ENCODE measurements at places on chromosomes 4 and X.

DNA sequence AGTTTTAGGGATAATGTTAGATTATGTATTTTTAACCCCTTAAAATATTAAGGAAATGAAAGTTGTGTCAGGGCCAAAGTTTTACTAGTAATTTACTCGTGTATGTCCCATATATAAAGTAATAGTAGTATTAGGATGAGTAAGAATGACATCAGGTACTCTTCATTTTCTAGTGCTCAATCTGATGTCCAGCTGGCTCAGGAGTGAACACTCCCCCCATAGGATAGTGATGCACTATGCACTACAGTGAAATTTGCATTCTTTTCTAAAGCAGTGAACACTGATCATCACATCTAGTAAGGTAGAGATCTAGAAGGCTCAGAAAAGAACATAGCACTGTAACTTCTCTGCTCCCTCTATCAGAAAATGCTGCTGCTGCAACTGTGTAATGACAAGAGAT, 409.7 kb downstream of the GLUD2 start:
- no peak for DNase-seq

GRCh38 chr4:159021597-159022385, 81.1 kb upstream of the RAPGEF2 start:
- no peak for DNase-seq

DNA sequence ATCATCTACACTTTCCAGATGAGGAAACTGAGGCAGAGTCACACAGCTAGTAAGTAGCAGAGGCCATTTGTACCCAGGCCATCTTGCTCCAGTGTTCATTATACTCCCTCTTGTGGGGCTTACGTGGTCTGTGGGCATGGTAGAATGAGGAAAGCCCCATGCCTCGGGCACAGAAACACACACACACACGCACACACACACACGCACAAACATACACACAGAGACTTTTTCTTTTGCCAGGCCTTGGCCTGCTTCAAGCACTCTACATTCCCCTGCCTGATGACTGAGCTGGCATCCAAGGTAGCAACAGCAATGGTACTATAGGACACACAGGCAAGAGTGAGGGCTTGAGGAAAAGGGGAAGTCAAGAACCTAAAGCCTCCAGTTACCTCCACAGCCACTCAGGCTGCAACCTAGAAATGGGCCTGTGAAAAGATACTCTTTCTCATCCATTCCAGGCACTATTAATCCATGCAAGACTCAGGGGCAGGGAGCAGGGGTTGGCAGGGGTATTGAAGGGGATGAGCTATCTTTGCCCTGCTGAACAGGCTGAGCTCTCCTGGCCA, 43.6 kb downstream of the STARD8 start:
- DNase-seq: no peak

- no peak for DNase-seq
Measured at GRCh38 chr4:30868111-30868895, 148.1 kb downstream of the PCDH7 start.

- DNase-seq: no peak
Measured at GRCh38 chrX:51641421-51642021, 22.8 kb upstream of the CENPVL3 start.

- DNase-seq: no peak
Measured at GRCh38 chr4:63788271-63788670, 621.0 kb downstream of the TECRL start.

DNA sequence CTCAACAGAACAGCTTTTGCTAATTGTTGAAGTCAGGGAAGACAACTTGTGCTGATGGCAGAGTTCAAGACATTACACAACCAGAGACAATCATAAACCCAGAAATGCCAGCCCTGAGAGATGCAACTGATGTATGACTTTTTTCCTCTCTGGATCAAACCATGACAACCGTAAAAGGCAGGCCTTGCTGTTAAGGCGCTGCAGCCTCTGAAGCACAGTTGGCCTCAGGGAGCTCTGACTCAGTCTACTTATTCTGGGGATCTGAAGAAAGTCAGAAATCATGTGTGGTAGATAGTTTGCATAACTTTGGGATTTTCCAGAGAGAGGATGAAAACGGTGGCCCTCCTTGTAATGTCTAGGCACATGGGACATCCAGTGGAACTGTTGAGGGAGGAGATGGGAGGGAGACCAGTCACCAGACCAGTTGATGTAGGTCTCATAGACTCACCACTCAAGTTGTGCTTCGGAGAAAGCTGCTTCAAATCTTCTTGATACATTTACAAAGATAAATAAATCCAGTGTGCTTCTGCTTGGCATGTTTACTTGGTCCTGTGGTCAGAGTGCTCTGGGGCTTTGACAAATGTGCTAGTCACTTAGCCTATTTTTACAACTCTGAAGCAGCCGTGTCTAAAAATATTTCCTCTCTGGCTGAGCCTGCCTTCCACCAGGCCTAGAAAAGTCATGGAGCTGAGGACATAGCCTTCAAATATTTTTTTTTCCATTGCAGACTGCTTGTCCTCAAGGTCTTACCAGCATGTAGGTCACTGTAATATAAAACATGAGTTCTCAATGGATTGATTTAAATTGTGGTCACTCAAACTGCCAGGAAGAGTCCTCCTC, 7.5 kb downstream of the HADH start:
- no peak for DNase-seq

DNA sequence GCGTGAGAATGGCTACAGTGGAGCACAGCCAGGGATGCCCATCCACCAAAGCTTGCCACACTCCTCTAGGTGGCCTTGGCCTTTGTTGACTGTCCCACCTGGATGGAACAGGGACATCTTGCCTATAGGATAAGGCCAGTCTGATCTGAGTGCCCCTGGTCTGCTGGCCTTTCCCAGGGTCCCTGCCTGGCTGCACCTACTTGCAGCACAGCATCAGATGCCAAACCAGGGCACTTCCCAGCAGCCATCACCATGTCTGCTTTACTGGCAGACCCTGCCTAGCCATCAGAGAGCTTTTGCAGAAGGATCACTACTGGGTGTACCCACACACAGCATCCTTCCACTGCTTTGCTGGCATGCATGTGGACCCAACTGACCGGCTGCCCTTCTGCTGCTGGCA, 143.2 kb downstream of the GABRA3 start:
- DNase-seq: no peak

DNA sequence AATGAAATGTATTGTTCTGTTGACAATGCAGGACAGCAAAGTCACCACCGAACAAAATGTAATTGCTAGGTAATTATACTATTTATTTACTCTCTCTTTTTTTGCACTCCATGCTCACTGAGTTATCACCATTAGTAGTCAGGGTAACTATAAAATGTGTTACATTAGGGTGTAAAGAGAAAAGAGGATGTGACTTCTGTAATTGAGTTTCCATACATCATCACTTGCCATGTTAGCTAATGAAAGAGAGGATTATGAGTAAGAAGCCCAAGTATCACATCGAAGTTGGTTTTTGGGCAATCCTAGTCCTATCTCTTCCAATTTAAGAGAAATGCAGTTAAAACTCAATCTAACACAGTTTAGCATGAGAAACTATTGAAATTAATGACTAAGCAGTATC, 7.6 kb downstream of the ZXDA start:
- no peak for DNase-seq

GRCh38 chr4:169121861-169122382, 111.9 kb upstream of the CBR4 start:
- no peak for DNase-seq

- DNase-seq: no peak
Measured at GRCh38 chrX:17038681-17039161, 92.3 kb downstream of the REPS2 start.

DNA sequence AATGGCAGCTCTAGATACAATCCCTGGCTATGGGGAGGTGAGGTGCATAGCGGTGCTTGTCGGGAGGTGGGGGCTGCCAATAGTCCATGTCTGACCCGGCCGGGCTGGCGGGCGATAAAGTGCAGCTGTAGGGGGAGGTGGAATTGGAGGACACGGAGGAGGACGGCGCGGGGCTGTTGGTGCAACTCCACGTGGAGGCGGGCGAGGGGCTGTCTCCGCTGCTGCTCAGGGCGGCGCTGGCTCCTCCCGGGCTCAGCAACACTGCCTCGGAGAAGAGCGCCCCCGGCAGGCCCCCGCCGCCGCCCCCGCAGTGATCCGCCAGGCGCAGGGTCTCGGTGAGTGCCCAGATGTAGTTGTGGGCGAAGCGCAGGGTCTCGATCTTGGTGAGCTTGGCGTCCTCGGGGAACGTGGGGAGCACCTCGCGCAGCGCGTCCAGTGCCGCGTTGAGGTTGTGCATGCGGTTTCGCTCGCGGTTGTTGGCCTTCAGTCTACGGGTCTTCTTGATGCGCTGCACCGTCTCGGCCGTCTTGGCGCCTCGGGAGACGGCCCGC, 1.3 kb downstream of the NEUROG2 start:
- DNase-seq: no peak

DNA sequence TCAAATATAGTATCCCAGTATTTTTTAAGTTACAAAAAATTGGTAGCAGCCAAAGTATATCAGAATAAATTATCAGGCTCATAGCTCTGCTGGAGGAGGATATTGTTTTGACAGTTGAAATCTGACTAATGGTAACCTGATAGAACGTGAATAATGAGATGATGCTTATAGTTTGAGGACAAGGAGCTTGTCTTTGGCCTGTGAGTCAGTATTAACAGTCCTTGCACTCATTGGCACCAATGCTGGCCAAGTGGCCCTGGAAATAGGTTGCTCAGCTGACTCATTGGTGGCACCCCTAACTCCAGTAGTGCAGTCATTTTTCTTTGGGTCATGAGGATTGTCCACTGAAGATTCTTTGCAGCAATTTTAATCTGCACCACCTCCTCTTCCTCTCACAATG, 203.3 kb upstream of the JADE1 start:
- DNase-seq: no peak

DNA sequence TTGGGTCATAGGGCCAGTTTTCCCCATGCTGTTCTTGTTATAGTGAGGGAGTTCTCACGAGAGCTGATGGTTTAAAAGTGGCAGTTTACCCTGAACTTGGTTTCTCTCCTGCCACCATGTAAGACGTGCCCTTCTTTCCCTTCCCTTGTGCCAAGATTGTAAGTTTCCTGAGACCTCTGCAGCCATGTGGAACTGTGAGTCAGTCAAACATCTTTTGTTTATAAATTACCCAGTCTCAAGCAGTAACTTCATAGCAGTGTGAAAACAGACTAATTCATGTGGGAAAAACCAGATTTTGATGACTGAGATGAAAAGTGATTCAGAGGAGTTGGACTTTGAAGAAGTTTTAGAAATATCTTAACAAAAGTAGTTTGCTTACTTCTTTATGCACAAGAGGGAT, 101.4 kb downstream of the ARHGAP10 start:
- no peak for DNase-seq

- no peak for DNase-seq
Measured at GRCh38 chrX:107626481-107626880, 1.8 kb upstream of the PRPS1 start.

- DNase-seq: peak; percentile 7
Measured at GRCh38 chr4:86730310-86730709, 118.9 kb downstream of the SLC10A6 start.

GRCh38 chrX:38870361-38870895, 69.2 kb downstream of the MID1IP1 start:
- no peak for DNase-seq

DNA sequence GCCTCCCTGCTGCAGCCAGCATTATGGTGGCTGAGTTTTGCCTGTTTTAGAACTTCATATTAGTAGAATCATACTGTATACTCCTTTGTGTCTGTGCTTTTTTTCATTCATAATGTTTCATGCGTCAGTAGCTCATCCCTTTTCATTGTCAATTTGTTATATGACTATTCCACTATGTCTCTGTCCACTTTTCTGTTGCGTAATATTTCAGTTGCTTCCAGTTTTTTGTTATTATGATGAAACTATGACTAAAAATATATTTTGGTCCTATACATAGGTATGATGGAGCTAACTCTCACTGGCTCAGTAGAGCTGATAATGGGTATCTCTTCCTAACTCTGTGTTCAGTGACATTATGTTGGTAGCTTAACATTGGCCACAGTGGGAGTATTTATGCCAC, 48.3 kb downstream of the DMP1 start:
- DNase-seq: no peak

All from T-helper 17 cell (primary cell).